ENCODE measurements at places on chromosomes 5 and 9. TPM values are rescaled to one million over a fixed set of nuclear protein-coding genes. Genes with fewer than 3 reads are reported as not detected.

DNA sequence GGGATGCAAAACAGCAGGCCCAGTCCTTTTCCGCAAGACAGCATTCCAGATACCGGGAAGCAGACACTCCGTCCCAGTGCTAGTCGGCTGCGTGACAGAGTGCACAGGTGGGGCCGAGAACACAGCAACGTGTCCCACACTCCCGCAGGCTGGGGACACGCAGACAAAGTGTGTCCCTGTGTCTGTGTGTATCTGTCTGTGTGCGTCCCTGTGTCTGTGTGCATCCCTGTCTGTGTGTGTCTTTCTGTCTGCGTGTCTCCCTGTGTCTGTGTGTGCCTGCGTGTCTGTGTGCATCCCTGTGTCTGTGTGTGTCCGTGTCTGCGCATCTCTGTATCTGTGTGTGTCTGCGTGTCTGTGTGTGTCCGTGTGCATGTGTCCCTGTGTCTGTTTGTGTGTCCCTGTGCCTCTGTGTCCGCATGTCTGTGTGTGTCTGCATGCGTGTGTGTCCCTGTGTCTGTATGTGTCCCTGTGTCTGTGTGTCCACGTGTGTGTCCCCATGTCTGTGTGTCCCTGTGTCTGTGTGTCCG is 137.0 kb downstream of the MRPL36 start:
- peak; percentile 30 for DNase-seq

- DNase-seq: no peak
Observed at GRCh38 chr5:142080248-142080647, 28.3 kb upstream of the NDFIP1 start.

Gene LCN10
- total RNA-seq: 4.1 TPM

Gene PCA3
- not detected for total RNA-seq

GRCh38 chr9:105223544-105224140 is 20.8 kb upstream of the SLC44A1 start:
- DNase-seq: no peak

- no peak for DNase-seq
Observed at GRCh38 chr5:33999978-34000377, 7.9 kb downstream of the AMACR start.

Gene IFNB1
- total RNA-seq: not detected

DNA sequence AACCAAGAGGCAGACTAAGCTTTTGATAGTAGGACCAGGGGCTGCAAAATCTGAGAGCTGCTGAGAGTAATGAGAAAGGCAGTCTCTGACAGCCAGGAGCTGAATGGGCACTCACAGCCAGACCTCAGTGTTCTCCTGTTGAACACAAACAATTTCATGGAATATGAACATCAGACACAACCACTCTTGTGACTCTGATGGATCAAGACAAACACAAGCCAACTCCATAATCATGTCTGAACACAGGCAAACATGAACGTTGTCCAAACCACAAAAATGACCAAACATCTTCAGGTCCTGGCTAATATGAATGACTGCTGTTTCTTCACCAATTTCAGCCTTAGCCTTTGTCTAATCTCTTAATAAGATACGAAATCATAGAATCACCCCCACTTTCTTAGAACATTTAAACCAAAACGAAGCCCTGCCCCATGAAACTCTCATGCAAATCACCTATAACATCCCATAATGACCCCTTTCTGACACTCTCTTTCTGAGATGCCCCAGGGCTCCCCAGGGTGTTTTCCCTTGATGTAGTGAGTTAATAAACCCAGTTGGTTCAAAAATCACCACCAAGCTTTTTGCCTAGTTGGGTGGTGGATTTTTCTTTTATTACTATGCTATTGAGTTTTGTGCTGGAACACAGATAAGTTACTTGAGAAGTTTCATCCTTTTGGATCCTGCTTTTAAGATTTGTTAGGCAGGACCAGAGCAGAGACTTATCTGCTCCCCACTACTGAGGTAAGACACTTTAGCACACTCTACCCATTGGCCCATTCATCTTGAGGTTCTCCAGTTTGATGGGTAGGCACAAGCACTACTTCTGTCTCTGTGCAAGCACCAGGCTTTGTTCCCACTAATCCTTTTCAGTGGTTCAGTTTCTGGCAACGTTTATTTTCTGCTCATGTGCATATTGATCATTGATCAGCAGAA is 5.9 kb upstream of the ERAP2 start:
- DNase-seq: no peak

- no peak for DNase-seq
Observed at GRCh38 chr9:108021096-108021710, 531.6 kb upstream of the KLF4 start.

DNA sequence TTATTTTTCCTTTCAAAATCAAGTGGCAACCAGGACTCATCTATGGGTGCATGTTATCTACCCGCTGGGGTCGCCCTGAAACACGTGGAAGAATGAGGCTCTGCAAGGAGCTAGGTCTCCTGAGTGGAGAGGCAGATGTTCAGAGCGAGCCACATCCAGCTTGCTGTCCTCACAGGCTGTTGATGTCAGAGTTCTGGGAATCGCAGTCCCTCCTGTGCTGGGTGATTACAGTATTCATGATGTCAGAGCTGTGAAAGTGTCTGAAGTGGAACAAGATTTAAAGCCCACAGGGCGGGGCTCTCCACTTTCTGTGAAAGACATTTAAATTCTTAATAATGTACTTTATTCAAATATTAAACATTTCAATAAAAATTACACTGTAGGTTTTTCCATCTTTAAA is 24.4 kb upstream of the LMX1B start:
- no peak for DNase-seq

- DNase-seq: no peak
Observed at GRCh38 chr9:84493284-84493947, 152.9 kb upstream of the SLC28A3 start.

DNA sequence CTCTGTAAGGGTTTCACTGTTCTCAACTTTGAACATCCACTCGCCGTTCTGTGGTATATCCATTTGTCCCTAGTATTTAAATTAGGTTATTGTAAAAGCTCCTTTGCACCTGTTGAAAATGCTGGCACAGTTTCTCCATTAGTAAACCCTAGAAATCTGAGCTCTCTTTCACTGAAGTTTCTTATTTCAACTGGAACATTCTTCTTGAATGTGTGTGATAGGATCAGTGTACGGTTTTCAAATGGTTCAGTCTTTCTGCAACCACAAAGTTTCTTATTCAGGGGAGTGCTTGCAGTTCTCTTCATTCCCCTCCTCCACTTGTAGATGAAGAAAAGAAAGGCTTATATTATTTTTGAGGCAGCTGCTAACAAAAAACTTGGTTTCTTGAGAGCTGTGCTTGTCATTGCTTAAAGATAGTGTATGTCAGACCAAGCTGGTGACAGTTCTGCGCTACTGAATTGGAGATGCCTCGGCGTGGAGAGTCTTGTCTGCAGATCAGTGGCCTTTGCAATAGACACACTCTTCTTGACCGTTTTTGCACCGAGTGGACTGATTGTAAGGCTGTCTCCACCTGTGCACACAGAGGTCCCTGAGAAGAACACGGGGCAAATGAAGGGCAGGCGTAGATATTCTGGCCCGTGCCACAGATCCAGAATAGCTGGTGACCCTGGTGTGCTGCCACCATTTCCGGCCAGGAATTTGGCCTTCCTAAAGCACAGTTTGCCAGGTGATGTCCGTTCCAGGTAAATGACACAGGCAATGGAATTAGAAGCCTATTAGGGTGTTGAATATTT is 102.2 kb downstream of the TRIO start:
- no peak for DNase-seq

- no peak for DNase-seq
Observed at GRCh38 chr9:89596937-89597555, 7.8 kb upstream of the GADD45G start.

- no peak for DNase-seq
Observed at GRCh38 chr9:89786655-89787054, 181.8 kb downstream of the GADD45G start.
